ENCODE measurements at places on chromosomes 3 and 15.

GRCh38 chr3:32910954-32911353 lies 40.5 kb upstream of the CCR4 start:
- DNase-seq: no peak

GRCh38 chr3:146067048-146067447 lies 93.9 kb downstream of the PLOD2 start:
- no peak for DNase-seq

GRCh38 chr3:192629429-192629828 lies 97.9 kb downstream of the FGF12 start:
- DNase-seq: no peak

GRCh38 chr3:180284331-180285110 lies 247.8 kb upstream of the PEX5L start:
- no peak for DNase-seq

GRCh38 chr15:81744364-81744763 lies 301.5 kb downstream of the MEX3B start:
- DNase-seq: no peak

DNA sequence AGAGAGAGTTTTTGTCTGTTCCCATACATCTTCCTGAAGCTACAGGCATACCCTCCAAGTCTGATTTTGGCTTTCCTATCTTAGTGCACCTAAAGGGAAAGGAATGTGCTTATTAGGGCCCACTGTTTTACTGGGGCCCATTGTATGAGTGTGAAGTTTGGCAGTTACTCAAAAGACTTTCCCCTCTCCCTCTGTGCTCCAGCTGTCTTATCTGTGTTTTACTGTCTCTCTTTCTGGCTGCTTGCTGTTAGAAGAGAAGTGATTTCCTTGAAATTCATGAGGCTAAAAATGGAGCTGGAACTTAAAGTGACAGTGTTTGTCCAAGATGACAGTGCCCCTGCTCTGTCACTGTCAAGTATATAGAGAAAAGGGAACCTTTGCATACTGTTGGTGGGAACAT lies 436.2 kb downstream of the OCA2 start:
- no peak for DNase-seq

- DNase-seq: no peak
These were observed 78.3 kb upstream of the POLG start for GRCh38 chr15:89412905-89413411.

GRCh38 chr3:106715286-106715685 lies 662.0 kb upstream of the CCDC54 start:
- no peak for DNase-seq

DNA sequence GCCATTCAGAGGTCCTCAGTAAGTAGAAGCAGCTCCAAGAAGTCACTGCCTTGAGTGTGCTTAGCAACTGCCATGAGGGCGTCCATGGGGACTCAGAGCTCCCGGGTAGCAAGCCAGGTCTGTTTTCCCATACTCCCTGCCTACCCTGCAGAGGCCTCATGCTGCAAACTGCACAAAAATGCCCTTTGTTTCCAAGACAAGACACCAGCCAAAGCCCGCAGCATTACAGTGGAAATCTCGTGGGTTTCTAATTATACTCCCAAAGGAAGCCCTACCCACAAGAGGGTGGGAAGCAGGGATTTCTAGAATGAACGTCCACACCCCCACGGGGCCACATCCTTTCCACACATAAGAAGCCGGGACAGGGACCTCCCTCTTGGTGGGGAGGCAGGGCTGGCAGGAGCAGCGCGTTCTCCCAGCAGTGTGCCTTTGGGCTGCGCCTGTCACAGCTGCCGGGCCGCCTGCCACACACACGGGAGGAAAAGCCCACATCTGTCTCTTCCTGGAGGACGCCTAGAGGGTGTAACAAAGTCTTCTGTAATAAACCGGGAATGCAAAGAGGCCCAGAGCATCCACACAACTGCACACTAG lies 31.1 kb downstream of the FAM174B start:
- DNase-seq: no peak

- DNase-seq: no peak
These were observed 827 bp downstream of the WNT5A start for GRCh38 chr3:55486101-55486856.

GRCh38 chr3:197858598-197858997 lies 67.5 kb downstream of the LRCH3 start:
- DNase-seq: no peak

GRCh38 chr15:92112180-92112579 lies 258.7 kb downstream of the SLCO3A1 start:
- DNase-seq: no peak

DNA sequence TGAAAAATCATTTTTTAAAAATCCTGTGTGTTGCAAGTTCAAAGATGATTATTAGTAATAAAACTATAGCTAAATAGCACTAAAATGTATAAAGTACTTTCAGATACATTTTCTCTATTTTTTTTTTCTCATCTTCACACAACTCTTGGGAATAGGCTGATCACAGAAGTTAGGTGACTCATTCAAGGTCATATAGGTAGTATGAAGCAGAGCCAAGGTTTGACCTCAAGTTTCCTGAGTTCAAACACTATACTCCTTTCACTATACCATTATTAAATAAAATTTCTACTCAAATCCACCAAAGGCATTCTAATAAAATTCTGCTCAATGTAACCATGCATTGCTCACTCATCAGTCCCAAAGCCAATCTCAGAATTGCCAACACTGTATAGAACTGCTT lies 21.3 kb downstream of the FRMD5 start:
- no peak for DNase-seq

- no peak for DNase-seq
These were observed at the start of gene SATB1 for GRCh38 chr3:18424729-18425640. Gene SATB1, minus strand, starts transcription at chr3:18425339. Its CDS starts 4,372 bp downstream, at chr3:18420967.

GRCh38 chr15:73872346-73872745 lies 1.0 kb upstream of the TBC1D21 start:
- no peak for DNase-seq

GRCh38 chr3:172622156-172622555 lies 88.7 kb downstream of the NCEH1 start:
- DNase-seq: no peak

DNA sequence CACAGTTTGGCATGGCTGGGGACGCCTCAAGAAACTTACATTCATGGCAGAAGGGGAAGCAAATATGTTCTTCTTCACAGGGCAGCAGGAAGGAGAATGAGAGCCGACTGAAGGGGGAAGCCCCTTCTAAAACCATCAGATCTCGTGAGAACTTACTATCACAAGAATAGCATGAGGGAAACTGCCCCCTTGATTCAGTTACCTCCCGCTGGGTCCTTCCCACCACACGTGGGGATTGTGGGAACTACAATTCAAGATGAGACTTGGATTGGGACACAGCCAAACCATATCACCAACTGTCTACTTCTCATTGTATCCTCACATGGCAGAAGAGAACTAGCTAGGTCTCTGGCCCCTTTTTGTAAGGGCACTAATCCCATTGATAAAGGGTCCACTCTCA lies 30.5 kb downstream of the CCDC32 start:
- no peak for DNase-seq

DNA sequence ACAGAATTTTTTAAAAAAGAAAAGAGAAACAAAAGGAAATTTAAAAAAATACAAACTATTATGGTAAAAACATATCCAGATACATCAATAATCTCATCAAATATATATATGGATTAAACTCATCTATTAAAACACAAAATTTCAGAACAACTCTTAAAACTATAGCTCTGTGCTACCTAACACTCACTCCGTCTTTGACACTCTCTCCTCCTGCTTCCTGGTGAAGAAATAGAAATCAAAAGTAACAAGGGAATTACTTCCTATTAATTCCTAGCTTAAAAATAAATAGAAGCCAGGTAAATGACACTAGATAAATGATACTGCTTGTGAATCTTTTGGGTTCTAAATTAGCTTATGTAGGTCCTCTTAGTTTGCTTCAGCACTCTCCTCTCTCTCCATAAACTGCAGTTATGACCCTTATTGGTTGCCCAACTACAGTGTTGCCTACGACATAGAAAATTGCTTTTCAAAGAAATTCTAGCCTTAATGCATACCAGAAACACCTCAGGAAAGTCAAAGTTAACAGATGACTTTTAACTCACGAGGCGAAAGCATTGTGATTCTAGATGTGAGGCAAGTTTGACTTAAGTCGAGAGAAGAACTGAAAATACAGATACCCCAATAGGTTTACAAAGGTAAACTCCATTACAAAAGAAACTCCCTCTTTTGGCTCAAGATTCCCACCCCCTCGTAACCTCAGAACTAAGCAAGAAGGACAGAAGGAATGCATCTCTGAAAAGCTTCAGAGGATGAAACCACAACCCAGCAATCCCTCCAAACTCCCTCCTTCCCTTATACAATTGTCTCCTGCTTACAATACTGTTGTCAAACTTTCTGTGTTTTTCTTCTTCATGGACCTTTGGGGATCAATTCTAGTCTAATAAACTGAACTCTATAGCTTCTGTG lies 394.7 kb downstream of the FGF12 start:
- no peak for DNase-seq

- DNase-seq: no peak
These were observed 23.7 kb downstream of the PRR23E start for GRCh38 chr3:127216415-127217261.

DNA sequence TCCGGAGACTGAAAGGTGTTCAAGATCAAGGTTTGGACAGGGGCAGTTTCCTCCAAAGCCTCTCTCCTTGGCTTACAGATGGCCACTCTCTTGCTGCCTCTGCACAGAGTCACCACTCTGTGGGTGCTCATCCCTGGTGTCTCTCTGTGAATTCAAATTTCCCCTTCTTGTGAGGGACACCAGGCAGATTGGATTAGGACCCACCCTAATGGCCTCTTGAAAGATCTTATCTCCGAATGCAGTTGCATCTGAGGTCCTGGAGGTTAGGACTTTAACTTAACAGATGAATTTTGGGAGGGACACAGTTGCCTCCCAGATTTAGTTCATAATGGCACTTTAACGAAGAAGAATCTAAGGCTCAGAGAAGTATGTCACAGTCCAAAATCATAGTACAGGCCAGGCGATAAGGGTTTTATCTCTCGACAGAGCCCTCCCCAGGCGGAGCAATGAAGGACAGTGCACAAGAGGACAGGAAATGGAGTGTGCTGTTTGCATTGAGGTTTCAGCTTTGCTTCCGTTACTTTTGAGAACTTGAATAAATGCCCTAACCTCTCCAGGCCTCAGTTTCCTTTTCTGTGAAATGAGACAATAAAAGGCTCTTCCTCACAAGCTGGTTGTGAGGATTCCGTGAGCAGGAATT lies 38.9 kb upstream of the KIF23 start:
- no peak for DNase-seq

GRCh38 chr3:59567661-59568060 lies 517.8 kb upstream of the CFAP20DC start:
- no peak for DNase-seq

GRCh38 chr15:53665930-53666329 lies 93.5 kb downstream of the WDR72 start:
- DNase-seq: no peak

DNA sequence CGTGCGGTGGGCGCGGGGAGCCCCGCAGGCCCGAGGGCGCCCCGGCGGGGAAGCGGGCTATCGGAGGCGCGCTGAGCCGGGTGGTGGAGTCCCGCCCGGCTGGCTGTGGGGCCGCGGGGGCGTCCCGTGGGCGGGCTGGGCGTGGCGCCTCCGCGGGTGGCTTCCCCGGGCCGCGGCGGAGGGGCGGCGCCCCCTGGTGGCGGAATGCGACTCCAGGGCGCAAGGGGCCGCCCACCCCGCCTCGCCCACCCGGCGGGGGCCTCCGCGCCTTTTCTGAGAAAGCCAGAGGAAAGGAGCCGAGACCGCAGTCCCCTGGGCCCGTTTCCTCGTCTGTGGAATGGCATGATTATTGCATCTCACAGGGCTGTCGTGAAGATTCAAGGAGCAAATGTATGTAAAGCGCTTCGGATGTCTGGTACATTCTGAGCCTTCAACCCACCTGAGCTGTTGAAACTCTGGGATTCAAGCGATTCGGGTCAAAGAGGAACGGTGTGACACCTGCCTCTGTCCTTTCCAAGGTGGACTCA lies 31.9 kb upstream of the RAB6B start:
- no peak for DNase-seq

DNA sequence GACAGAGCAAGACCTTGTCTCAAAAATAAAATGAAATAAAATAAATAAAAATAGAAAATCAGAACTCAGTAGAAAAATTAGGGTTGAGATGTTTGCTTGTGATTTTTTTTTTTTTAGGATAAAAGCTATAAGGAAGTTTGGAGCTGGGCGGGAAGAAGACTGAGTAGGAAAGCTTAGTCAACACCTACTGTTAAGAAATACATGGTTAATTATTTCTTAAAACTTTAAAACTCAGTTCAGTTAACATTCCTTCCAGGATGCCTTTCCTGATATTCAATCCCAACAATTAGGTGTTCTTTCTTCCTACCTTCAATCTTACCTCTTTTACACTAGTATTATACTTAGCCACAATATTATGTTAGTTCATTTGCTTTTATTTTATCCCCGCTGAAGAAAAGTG lies 246.2 kb downstream of the LSAMP start:
- DNase-seq: no peak

DNA sequence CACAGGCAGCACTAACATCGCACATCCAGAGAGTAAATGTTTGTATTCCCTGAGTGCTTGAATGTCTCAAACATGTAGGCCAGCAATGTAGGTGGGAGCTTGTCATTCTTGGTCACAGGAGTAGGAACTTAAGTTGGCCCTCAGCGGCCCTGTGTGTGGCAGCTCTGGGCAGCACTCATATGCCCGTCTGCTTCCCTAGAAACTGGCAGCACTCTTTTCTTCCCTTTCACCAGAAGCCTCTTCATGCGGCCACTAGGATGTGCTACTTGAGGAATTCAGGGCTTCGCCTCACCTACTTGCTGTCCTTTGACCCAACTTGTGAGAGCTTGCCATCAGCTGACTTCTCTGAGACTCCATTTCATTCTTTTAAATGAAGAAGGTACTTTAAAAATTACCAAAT lies 69.5 kb downstream of the TIPARP start:
- no peak for DNase-seq

DNA sequence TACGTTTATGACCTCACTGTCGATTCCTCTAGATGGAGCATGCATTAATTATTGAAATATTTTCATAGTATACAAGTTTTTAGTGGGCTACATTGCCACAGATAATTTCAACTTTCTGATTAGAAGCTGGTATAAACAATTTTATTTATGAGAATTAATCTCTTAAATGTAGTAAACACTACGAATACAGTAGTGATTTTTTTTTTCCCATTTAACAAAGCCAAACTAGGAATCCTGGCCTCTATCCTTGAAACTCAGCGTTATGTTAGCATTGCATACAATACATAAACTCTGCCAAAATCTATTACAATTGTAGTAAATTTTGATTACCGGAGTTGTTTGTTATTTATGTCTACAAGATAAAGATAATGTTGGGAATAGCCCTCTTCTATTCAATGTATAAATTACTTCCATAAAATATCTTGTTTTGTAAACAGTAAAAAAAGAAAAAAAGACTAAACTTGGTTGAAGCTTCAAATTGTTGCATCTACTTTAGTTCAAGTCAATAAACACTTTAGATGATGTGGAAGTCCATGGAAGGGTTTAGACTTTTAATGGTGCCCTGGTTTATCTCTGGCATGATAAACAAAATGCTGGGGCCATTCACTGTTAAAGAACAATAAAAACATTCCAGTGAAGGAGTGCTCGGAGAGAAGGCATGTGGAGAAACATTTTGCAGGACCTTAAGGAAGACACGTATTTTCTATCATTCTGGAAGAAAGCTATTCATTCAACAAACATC lies 77.3 kb upstream of the NR2F2 start:
- DNase-seq: no peak

Measured in NCI-H1417 treated with DMSO at 0.1 percent for 48 hours (cell line).